ENCODE measurements at places on chromosomes 2 and 18.
A peak's percentile ranks its signal among the peaks of the same experiment; 100 is the strongest.

DNA sequence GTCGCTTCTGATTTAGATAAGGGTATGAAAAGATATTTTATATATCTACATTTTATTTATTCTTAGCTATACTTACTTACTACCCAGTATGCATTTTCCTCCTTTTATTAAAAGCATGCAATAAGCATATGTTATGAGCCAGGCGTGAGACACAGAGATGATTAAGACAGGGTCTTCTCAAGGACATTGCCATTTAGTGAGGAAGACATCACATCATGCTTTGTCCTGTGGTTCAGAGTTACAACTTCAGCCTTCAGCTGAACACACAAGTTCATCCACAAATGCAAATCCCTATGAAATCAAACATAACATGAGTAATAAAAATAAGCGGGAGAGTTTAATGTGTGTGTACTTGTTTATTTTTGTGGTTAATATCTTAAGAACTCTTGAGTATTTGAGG lies 30.2 kb downstream of the GRHL1 start:
- DNase-seq: peak; percentile 17

- DNase-seq: no peak
Measured at GRCh38 chr2:241603686-241604085, 33.3 kb downstream of the THAP4 start.

DNA sequence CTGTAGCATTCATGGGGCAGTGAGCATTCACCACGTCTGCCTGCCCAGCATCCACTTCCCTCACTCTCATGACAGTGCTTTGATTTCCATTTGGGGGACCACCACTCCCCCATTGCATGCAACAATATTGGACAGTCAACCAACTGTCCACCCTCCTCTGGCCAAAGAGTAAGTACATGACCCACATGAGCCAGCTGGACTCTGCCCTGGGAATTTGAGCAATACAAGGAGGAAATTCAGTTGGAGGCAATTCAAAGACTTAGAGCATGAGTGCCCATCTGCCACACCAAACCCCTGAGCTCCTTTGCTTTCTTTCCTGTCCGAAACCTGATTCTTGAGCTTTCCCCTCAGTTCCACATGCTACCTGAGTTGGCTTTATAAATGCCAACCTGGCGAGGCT lies 41.7 kb upstream of the PNO1 start:
- DNase-seq: no peak

DNA sequence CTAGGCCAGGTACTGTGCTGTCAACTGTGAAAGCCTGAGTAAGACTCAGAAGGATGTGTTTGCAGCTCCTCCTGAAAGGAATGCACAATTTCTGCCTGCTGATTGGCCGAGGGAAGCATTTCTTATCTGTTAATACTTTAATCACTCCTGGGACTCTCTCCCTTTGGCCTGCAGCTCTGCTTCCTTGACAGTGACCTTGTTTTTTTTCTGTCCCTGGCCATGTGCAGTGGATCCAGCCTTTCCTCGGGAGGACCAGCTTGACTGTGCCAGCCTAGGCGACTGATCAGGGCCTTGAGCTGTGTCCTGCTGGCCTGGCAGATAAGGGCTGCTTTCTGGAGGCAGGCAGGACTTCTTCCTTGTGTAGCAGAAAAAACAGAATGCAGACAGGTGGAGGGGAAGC lies 10.0 kb downstream of the RNF144A start:
- DNase-seq: no peak

GRCh38 chr2:174004905-174005605 lies 39.9 kb upstream of the SP3 start:
- DNase-seq: peak; percentile 84

DNA sequence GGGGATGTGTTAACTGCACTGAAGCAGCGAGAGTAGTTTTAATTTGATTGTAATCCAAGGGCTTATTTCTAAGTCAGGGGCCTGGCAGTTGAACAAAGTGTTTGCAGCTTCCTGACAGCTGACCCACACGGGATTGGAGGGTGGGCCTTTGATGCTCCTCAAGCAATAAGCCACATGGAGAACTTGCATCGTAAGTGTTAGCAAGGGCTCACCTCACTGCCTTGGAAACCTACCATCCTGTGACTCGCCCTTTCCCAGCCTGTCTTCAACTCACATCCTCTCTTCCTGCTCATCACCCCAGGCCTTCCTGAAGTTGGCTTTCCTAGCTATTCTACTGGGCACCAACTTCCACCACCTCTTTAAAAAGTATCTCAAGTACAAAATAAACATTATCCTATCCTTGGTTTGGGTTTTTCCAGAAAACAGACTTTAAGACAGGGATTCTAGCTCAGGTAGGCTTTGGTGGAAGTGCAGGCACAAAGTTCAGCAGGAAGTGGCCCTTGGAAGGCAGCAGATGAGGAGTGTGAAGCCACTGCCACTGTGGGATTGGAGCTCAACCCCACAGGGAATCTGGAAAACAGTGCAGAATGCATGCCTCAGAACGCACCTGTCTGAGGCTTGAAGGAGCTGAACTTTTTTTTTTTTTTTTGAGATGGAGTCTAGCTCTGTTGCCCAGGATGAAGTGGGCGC lies 31.6 kb downstream of the B3GNT2 start:
- no peak for DNase-seq

DNA sequence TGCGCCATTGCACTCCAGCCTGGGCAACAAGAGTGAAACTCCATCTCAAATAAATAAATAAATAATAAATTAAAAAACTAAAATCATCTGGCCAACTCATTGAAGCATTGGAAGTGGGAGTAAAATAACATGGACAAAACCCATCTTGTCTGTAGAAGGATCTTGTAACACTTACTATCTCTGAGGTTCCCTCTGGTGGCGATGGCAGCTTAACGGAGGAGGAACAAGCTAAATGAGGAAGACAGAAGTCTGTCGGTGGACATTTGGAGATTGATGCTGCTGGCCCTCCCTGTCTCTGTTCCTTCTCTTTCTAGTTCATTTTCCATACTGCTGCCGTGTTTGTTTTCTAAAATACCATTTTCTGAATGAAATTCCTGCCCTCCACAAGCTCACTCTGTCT lies 43.4 kb downstream of the ZCCHC2 start:
- DNase-seq: peak; percentile 5

GRCh38 chr18:70645971-70646370 lies 357.1 kb downstream of the SOCS6 start:
- DNase-seq: no peak

GRCh38 chr2:55419233-55419678 lies 400 bp downstream of the CCDC88A start:
- DNase-seq: peak; percentile 39

DNA sequence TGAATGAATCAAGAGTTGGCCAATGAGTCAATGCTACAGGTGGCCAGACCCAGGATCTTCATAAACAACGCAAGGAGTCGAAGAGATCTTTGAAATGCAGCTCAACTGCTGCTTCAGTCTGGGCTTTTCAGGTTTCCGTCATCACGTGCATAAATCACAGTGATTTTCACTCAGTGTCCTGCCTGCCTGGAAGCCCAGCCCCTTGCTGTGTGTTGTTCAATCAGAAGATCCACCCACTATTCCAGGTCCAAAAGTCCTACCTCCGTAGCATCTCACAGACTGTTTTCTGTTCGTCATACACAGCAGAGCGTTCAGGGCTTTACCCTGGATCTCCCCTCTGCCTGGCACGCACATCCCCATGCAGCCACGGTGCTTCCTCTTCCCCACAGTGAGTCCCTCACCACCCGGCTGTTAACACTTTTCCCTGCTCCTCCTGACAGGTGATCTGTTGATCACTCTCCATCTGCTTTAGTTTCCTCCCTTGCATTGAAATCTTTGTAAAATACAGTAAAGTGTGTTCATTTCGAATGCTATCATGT lies 216.3 kb downstream of the MYT1L start:
- DNase-seq: no peak

- peak; percentile 8 for DNase-seq
Measured at GRCh38 chr2:158773121-158773520, 22.0 kb upstream of the DAPL1 start.

DNA sequence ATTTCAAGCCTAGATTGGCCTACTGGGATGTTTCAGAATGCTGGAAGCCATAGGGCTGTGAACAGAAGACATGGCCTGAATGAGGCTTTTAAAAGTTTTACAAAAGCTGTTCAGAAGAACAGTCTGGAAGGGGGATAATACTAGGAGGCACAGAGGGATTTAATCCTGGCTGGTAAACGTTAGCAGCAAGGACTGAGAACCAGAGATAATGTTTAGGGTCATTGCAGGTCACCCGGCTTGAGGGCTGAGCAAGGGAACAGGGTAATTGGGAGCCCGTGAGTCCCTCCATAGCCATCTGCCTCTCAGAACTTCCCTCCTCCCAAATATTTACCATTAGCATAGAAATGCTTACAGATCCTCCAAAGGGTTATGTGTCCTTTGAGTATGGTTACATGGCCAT lies 765.4 kb downstream of the TMEM182 start:
- no peak for DNase-seq

DNA sequence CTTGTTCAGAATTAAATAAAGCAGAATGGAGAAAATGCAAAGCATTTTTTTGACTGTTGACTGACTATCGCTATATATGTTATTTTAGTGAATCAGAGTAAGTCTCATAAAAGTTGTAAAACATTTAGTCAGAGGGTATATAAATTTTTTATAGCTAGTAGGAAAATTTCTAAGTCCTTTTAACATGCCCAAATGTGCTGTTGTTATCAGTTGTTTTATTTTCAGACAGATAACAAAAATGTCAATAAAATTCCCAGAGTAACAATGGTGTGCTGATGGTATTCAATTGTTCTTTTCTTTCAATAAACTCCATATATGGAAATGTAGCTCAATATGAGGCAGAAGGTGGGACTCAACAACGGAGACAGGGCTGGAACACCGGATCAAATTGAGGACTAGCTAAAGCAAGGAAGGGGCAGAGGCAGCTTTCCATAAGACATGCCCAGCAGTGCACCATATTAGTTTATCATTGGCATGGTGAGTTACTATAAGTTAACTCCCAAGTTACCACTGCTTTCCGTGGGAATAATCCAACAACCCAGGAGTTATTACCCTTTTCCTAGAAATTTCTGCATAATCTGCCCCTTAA lies 26.6 kb downstream of the GULP1 start:
- DNase-seq: no peak

DNA sequence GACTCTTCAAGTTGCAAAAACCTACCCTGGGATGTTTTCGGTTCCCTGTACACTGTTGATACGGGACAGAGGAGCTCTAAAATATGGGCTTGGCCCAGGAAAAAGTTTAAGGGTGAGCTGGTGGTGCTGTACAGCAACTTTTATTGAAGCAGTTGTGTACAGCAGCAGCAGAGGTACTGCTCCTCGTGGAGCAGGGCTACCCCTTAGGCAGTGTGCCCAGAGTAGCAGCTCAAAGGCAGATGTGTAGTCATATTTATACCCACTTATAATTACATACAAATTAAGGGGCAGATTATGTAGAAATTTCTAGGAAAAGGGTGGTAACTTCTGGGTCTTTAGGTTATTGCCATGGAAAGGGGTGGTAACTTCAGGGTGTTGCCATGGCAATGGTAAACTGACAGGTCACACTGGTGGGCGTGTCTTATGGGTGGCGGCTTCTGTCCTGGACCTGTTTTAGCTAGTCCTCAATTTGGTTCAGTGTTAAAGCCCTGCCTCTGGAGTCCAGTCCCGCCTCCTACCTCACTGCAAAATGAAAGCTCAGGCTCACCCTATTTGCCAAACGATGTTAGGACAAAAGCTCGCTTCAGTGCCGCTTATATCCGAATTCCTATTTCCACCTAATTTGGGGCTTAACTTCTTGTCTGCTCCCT lies 203.2 kb downstream of the ETAA1 start:
- no peak for DNase-seq

- DNase-seq: no peak
Measured at GRCh38 chr18:8303151-8303755, 306.0 kb upstream of the RAB12 start.

DNA sequence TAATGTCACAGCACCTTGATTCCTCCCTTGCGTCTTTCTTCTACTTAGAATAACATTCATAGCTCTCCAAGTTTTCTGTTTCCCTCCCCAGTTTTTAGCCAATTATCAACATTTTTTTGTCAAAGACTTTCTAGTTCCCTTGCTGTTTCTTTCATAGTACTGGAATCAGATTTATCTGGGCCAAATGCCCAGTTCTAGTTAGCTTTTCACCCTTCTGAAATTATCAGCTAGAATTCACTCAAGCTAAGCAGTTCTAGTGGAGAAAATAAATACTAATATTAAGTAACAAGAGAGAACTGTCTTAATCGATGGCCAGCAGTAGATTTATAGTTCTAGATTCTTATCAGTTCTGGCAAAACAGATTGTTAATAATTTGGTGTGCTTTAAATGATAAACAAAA lies 36.2 kb downstream of the EFEMP1 start:
- peak; percentile 46 for DNase-seq

DNA sequence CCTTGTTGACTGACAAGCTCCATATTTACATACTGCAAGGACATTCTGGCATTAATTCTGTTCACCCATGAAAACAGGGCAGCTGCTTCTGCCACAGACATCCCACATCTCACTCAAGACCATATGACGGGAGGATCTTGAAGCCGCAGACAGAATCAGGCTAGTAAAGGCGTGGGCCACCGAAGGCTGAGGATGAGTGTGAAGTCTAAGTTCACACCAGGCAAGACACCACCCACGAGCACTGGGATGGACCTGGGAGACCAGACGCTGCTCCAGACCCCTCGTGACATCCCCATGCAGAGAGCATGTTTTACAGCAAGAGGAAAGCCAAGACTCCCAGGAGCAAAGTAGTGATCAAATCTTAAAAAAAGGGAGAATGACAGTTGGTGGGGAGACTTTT lies 3.2 kb downstream of the FHL2 start:
- no peak for DNase-seq

- no peak for DNase-seq
Measured at GRCh38 chr2:51335087-51336058, 303.4 kb upstream of the NRXN1 start.

All from fibroblast of skin of right quadriceps (primary cell).